NCI-H82 (cell line): ENCODE measurements at places on chromosomes 3 and 15.

- no peak for DNase-seq
Measured at GRCh38 chr3:58620421-58620820, 43.2 kb upstream of the FAM107A start.

DNA sequence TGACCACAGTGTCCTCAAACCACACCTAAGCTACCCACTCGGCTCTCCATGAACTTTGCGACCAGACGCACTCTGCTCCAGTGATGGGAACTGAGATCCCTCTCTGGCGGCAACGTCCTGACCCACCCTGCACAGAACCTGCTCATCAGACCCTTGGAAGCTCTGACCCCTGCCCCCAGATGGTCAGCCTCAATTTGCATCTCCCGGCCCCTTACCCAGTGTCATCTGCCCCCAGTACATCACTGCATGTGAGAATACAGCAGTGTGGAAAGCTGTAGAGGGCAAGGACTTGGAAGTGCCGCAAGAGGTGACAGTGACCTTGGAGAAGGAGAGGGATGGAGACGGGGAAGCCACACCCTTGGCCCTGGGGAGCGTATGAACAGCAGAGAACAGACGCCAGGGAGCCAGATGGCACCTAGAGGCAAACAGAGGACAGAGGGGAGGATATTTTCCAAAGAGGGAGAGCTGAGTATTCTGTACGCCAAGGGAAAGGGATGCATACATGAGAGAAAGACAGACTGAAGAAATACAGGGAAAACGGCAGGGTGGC is 192.0 kb downstream of the XXYLT1 start:
- peak; percentile 76 for DNase-seq

DNA sequence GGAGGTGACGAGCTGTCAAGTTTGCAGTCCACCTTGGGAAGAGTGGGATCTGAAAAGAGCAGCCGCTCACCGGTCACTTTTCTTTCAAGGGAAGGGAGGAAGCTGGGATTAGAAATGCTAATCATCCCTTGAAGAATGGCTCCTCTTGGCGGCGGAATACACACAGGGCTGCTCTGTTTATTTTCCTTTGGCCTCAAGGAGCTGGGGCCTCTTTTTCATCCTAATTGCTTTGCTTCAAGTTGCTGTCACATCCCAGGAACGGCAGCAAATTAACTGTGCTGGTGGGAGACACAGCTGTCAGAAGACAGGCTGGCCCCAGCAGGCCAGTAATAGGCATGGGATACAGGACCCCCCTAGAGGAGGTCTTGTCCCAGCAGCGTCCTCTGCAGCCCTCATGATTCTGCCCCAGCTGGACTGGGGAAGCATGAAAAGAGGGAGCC is 6.7 kb downstream of the KBTBD13 start:
- DNase-seq, result peak; percentile 67

DNA sequence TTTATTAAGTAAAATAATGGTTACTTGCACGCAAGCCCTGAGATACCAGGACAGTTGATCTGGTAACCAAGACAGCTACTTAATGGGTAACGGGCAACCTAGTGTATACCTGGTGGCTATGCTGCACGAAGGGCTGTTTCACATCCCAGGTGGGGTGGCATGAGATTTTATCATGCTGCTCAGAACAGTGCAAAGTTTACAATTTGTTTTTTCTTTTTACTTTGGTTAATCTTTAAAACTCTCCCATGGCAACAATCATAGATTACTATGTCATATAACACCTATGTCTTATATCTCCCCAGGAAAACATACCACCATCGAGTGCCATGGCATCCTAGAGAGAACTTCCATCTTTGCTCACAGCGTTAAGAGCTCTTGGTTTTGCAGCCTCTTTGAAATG is 32.2 kb upstream of the SLC28A1 start:
- no peak for DNase-seq

DNA sequence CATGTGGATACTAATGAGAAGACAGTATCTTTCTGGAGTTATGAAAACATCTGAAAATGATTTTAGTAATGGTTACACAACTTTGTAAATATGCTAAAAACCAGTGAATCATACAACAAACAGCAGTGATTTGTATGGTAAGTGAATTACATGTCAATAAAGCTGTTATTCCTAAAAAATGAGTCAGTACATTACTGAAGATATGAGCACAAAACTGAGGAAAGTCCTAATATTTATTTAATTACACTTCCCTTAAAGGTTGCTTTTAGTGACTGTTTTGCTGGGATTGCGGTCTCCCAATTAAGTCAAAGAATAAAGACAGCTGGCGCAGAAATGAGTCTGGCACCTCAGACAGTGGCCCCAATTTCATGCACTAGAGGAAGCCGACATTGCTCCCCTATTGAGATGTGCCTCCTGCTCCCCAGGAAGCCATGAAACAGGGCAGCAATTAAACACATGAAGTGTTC is 50.9 kb upstream of the FSIP1 start:
- DNase-seq, result no peak

DNA sequence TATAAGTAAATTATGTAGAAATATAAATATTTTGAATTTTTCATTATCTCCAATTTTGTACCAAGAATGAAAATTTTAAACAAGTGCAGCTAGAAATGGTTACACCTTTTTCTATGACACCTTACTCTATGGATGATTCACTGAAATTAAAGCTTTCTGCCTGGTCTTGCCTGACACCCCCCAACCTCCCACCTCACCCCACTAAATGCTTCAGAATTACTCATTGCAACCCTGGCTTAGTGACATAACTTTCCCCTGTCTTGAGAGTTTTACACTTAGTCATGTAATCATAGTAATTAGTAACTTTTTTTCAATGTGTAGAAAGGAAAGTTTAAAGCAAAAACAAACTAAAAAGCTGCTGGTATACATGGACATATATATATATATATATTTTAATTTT is 42.0 kb upstream of the MEIS2 start:
- no peak for DNase-seq

DNA sequence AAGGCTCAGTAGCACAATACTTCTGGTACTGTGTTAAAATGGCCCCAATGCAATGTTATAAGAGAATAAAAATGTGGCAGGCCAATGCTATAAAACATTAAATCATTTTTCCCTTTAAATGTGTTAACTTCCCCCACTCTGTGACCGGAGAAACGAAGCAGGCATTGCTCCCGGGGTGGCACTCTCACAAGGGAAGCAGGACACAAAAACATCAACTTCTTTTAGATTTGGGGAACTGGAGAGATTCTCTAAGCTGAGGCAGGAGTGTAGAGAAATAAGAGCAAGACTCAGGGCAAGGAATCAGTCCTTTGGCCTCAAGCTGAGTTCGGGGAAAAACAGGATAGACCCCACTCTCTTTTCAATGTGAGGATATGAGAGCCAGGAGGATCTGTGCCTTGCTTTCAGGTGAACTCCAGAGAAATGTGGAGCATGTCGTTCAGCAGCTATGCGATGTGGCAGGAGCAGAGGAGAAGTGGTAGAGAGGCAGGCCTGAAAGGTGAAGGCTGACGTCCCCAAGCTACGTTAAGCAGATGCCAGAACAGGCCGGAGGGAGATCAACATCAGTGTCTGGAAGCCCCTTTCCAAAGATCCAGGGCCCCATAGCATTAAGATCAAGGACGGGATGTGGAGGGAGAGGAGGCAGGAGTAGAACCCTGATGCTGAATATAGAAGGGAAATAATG is 160.2 kb downstream of the PLD1 start:
- no peak for DNase-seq

GRCh38 chr3:171752329-171752728 is 58.0 kb downstream of the PLD1 start:
- DNase-seq, result no peak

DNA sequence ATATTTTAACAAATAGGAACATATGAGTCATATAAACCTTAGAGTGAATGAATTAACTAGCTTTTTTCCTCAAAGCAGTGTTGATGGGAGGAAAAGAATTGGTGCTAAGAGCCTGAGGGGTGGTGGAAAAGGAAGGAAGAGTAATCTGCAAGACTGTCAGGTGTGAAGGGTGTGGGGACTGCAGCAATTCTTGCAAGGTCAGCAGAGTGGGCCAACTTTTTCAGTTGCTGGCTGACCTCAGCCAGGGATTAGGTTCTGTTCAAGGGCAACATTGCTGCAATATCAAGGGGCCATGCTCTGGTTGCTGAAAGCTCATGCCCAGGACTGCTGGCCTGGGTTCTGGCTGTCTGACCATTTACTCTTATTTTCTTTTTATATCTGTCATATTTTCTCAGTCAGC is 23.0 kb upstream of the CLRN1 start:
- DNase-seq, result no peak

DNA sequence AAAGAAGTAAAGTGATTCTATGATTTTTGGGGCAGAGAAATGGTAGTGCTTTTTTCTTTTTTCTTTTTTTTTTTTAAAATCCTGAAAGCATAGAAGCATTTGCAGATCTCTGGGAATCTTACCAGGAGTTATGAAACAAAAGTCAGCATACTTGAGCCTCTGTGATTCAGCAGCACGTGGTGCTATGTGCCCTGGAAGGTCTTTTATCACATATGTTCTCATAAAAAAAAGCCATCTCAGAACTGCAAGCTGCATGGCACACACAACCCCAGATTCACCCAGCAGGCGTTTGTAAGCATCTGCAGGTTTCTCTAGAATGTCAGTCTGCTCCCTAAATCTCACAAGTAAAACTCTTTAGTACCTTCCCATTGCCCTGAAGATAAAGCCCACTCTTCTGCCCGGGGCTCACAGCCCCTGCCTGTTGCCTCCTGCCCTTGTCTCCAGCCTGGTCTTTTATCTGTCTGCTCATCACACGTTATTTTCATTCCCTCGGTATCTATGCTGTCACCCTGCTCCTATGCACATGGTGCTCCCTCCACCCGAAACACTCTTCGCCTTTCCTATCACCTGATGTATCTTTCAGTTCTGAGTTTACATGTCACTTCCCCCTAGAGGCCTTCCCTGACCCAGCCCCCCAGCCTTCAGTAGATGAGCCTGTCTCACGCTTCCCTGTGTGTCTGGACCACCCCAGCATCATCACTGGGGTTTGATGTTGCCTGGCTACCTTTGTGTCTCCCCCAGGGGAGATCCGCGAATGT is 72.4 kb downstream of the CHDH start:
- DNase-seq, result no peak

DNA sequence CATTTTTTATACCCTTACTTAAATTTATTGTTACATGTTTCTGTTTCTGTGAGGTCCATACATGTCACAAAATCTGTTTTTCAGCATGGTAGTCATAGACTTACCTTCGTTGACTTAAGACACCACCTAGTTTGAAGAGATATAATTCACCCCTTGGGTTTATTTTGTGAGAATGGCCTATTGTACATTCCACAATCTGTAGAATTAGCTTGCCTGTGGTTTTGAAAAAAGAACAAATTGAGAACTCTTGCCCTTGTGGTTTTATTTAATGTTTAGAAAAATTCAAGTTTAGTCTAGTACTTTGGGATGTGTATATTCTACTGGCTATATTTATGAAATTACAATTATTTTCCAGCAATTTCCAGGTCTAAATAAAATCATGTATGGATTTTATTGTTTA is 31.6 kb downstream of the FILIP1L start:
- no peak for DNase-seq

- DNase-seq, result no peak
Measured at GRCh38 chr15:99006146-99006545, 1.4 kb downstream of the PGPEP1L start.

GRCh38 chr15:23422946-23423708 is 23.9 kb downstream of the GOLGA6L2 start:
- DNase-seq, result no peak

DNA sequence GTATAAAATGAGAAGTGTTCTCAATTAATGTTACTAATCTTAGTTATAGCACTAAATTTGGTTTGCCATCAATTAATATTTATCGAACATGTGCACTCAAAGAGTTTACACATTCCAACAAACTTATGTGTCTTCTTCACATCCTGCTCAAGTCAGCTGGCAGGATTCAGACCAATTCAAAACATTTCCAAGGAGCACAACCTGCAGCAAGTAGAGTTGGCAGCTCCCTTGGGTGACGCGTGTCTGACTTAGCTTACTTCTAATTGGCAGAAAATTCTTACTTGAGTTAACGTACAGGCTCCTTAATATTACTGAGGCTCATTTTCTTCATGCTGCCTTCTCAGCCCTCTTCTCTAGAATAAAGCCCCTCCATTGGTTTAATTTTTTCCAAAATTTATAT is 110.4 kb upstream of the PFN2 start:
- no peak for DNase-seq

- no peak for DNase-seq
Measured at GRCh38 chr3:113791381-113791780, 44.5 kb downstream of the ATP6V1A start.

- no peak for DNase-seq
Measured at GRCh38 chr3:126912027-126912422, 70.9 kb upstream of the PLXNA1 start.

GRCh38 chr15:39869254-39869653 is 50.8 kb downstream of the GPR176 start:
- peak; percentile 6 for DNase-seq

- DNase-seq, result no peak
Measured at GRCh38 chr3:60076331-60076730, 1026.5 kb upstream of the CFAP20DC start.

GRCh38 chr3:67848299-67848698 is 193.9 kb upstream of the SUCLG2 start:
- DNase-seq, result no peak

GRCh38 chr15:56254265-56254664 is 10.6 kb upstream of the RFX7 start:
- peak; percentile 38 for DNase-seq

GRCh38 chr3:121477589-121477988 is 68.2 kb downstream of the POLQ start:
- no peak for DNase-seq

GRCh38 chr15:99122831-99123712 is 18.2 kb downstream of the SYNM start:
- no peak for DNase-seq

- peak; percentile 33 for DNase-seq
Measured at GRCh38 chr15:66080717-66081398, 172.7 kb downstream of the MEGF11 start.

DNA sequence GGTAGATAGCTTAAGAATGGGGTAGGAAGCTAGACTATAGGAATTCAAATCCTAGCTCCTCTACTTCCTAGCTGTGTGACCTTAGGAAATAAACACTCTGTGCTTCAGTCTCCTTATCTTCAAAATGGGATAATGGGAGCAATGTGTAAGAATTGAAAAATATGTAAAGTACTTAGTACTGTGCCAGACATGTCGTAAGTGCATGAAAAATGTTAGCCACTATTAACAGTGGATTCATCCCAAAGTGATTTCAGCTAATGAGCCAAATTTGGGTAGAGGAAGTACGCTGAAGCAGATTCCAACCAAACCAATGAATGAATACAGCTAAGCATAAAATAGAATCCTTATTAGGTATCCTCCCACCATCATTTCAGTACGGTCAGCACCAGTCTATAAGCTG is 192.1 kb downstream of the RORA start:
- DNase-seq, result no peak

DNA sequence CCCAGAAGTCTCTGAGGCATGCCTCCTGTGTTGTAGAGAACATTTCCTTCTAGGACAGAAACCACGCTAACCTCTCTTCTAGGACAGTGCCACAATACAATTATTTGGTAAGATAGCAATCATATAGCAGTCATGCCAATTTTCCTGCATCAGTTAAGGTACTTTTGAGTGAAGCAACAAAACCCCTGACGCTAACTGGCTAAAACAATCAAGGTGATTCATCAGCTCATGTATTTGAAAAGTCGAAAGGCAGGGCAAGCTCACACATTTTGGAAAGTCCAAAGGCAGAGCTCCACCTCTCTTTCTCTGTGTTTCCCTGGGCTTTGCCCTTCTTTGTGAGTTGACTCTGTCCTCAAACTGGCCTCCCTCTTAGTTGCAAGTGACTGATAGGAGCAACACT is 10.1 kb downstream of the TERC start:
- DNase-seq, result no peak
